Right atrium auricular region (tissue), 2 donors: ENCODE measurements at places on chromosomes 2 and 18.

DNA sequence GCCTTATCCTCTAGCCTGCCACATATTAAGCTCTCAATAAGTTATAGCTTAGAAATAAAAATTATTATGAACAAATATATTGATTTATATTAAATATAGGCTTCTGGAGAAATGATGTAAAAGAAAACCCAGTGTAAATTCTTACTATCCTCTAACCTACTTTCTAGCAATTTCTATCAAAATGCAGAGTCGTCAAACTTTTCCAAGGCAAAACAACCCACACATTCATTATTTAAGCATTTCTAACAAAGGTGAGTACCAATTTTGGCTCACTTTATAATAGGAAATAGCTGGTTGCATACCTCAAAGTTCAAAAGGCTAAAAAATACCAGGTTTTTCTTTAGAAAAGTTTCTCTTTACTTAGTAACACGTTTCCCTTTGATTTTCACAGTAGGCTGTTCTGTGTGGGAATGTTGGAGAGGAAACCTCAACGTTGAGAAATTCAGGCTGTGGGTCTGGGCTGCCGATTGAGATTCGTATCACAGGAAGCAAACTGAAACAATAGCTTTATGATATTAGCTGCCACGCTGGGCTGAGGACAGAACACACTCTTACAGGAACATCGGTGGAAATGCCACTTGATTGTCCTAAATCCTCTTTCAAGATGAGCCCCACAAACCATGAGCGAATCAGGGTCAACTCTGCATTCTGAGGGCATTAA is 53.0 kb downstream of the EPAS1 start:
- DNase-seq, result no peak
- H3K4me3 ChIP-seq, result no peak overlapping the region
- H3K27ac ChIP-seq, result peak overlapping the region; percentile 51
- H3K27me3 ChIP-seq, result no peaks in the 10 kb centered on the region
- H3K4me1 ChIP-seq, result peaks cover 85% of the 10 kb centered on the region

DNA sequence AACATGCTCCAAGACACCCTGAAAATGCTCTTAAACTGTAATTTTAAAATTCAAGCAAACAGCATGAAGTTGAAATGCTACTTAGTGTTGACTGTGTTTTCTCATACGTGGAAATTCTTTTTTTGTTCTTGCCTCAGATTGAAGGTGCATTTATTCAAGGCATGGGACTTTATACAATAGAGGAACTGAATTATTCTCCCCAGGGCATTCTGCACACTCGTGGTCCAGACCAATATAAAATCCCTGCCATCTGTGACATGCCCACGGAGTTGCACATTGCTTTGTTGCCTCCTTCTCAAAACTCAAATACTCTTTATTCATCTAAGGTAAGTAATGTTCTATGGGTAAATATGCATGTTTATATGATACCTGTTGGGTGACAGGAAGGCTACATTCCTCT is 82.7 kb downstream of the AOX1 start:
- no peak for DNase-seq
- H3K27me3 ChIP-seq, result no peaks in the 10 kb centered on the region
- no peak overlapping the region for H3K27ac ChIP-seq
- H3K4me1 ChIP-seq, result no peaks in the 10 kb centered on the region
- no peaks in the 10 kb centered on the region for H3K36me3 ChIP-seq

GRCh38 chr18:30450927-30451326 is 591.6 kb downstream of the DSC3 start:
- DNase-seq, result no peak
- no peak overlapping the region for H3K4me3 ChIP-seq
- no peaks in the 10 kb centered on the region for H3K4me1 ChIP-seq
- no peaks in the 10 kb centered on the region for H3K27me3 ChIP-seq
- no peak overlapping the region for H3K27ac ChIP-seq

DNA sequence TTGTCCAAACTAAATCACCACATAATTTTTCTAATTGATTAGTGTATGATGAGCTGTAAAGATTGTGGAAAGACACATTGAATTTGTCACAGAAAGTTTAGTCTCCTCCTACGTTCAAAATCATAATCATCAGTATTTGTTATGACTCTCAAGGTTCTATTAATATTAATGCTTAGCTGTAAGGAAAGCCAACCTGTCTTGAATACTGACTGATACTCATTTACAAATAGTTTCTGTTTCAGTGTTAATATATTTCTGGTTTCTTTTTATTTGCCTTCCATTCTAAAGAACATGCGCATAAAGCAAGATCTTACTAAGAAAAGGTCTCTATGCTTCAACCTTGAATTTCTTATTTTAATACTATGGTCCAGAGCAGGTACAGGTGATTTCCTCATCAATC is 55.1 kb downstream of the CPS1 start:
- no peaks in the 10 kb centered on the region for H3K4me1 ChIP-seq
- H3K4me3 ChIP-seq, result no peak overlapping the region
- H3K27ac ChIP-seq, result no peak overlapping the region
- H3K27me3 ChIP-seq, result no peaks in the 10 kb centered on the region
- DNase-seq, result no peak
- no peaks in the 10 kb centered on the region for H3K36me3 ChIP-seq

- DNase-seq, result no peak
- no peaks in the 10 kb centered on the region for H3K27me3 ChIP-seq
- H3K4me1 ChIP-seq, result no peaks in the 10 kb centered on the region
- no peak overlapping the region for H3K27ac ChIP-seq
Observed at GRCh38 chr2:216674376-216674775, 21.0 kb downstream of the IGFBP5 start.

GRCh38 chr2:98769114-98769476 is 38.2 kb upstream of the MGAT4A start:
- no peak overlapping the region for H3K27ac ChIP-seq
- H3K4me1 ChIP-seq, result peaks cover 25% of the 10 kb centered on the region
- no peak for DNase-seq
- no peaks in the 10 kb centered on the region for H3K36me3 ChIP-seq
- H3K27me3 ChIP-seq, result no peaks in the 10 kb centered on the region
- H3K4me3 ChIP-seq, result no peak overlapping the region
